CD4-positive, alpha-beta memory T cell (primary cell): ENCODE measurements at places on chromosomes 4 and X.
A peak's percentile ranks its signal among the peaks of the same experiment; 100 is the strongest.

DNA sequence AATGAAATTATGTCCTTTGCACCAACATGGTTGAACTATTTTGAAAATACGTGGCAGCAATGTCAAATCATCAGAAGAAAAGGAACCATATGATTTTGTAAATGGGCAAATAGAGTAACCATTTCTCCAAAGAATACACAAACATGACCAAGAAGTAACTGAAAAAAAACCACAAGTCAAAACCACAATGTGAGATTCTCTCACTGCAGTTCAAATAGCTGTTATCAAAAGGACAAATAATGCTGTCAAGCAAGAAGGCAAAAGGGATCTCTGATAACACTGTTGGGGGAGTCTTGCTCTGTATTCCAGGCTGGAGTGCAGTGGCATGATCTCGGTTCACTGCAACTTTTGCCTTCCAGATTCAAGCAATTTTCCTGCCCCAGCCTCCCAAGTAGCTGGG is 280.8 kb upstream of the ZCCHC13 start:
- no peak for DNase-seq

DNA sequence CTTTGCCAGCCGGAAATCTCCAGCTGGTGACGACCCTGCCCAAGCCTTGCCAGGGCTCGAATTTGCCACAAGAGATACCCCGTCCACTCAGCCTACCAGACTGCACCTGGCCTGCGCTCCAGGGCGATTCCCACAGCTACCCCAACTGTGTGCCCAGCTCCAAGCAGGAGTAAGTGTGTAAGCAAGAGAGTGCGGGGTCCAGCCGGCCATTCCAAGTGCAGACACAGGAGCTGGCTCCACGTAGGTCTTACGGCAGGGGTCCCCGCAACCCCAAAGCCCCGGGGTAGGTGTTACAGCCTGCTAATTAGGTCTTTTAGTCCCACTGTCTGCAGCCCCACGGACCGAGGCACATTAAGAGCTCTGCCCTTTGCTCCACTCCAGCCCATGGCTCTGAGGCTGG is 1305.2 kb downstream of the ARAP2 start:
- DNase-seq = no peak

- DNase-seq = no peak
Measured at GRCh38 chr4:166538491-166539005, 665.5 kb downstream of the TLL1 start.

DNA sequence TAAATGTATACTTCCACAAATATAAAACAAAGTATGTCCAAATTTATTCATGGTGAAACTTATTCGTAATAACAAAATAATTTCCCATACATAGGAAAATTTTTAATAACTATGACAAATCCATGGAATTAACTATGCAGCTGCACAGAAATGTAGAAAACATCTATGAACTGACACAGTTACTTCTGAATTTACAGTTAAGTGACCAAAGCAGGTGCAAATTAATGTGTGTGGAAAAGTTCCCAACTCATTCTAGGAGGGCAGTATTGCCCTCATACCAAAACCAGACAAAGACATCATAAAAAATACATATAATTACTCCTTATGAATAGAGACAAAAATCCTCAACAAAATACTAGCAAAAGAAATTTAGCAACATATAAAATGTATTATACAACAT is 12.5 kb downstream of the LDOC1 start:
- no peak for DNase-seq

GRCh38 chrX:26613956-26614355 is 398.0 kb downstream of the MAGEB5 start:
- no peak for DNase-seq

GRCh38 chr4:172818901-172819300 is 349.7 kb upstream of the GALNT7 start:
- DNase-seq = no peak

GRCh38 chr4:57081651-57082621 is 28.2 kb downstream of the IGFBP7 start:
- no peak for DNase-seq

- DNase-seq = no peak
Measured at GRCh38 chrX:155115174-155115819, 44.0 kb downstream of the BRCC3 start.

DNA sequence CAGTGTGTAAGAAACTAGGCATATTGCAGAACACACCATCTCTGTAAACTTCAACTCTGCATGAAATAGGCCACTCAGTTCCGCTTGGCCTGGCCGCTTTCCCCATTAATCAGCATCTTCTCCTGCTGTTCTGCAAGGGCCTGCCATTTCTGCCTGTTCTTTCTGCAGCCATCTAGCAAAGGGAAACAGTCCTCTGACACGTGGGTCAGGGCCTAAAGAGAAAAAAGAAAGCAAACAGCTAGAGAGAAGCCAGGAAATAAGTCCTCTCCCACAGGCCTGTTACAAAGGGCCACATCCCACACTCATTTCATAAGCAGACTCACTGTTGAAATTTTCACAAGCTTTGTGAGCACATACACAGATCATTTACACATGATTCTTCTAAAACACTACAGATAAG is 130.1 kb downstream of the PDE5A start:
- no peak for DNase-seq

DNA sequence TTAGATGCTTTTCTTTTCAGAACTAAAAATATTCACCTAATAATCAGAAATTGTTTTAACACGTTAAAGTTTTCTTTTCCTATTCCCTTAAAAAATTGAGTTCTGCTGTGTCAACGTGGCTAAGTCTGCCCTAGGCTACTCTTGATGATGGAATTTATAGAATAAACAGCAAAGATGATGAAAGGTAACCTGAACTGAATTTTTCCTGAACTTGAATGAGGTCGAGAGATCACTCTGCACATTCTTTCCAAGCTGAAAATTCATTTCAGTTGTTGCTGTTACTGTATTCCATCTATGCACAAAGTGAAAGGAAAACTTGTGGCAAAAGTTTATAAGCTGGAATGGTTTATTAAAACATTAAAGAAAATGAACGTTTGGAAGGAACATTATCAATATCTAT is 245.9 kb upstream of the GIMD1 start:
- no peak for DNase-seq

DNA sequence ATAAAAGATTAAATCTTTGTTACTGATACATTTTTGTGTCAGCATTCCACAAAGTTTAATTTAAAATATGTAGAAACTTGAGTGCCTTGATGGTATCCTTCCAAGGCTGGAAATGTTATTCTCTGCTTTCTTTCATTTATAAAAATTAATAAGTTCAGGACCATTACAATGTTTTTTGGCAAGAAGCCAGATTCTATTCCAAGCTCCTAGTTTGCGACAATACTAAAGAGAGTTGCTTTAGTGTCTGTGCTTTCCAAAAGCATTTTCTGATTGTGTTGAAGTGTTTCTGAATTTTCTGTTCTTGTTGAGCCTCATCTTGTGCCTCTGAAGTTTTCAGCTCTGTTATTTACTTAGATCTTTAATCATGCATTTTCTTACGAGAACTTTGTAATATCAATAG is 516.2 kb downstream of the KCTD8 start:
- DNase-seq = no peak

- DNase-seq = peak; percentile 74
Measured at GRCh38 chr4:153151535-153152455, 52.4 kb upstream of the TRIM2 start.

- peak; percentile 49 for DNase-seq
Measured at GRCh38 chr4:54683616-54684346, 26.0 kb downstream of the KIT start.

DNA sequence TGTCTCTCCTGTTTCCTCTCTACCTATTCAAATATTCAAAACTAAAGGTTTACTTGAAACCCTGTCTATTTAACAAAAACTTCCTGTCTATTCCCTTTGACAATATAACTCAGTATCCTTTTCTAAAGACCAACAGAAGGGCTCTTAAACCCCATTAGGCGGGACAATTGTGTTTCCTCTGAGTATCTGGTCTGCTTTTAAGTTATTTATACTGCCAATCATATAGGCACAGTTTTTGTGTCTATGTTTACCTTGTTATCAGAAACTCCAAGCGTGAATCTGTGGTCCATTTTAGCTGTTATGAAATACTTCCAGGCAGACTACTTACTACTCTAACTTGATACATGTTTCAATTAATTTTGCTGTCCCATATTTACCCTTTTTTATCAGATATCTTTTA is 350.0 kb upstream of the CTSO start:
- no peak for DNase-seq

- DNase-seq = no peak
Measured at GRCh38 chr4:173515458-173515857, 14.6 kb downstream of the HAND2 start.

DNA sequence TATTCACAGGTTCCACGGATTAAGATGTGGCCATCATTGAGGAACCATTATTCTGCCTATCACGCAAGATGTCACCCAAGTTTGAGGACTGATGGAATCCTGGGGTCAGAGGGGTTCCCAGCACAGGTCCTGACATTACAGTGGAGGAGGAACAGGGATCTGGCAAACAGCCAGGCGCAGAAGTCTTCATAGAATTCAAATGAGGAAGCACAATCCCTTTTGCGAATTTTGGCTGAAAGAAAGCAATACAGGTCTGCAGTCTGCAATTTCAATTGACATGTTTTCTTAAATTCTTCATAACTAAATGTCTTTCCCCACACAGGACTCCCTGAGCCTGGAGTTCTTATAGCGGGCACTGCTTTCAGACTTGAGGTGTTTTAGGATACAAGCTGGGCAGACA is 14.5 kb downstream of the DOCK11 start:
- DNase-seq = no peak

DNA sequence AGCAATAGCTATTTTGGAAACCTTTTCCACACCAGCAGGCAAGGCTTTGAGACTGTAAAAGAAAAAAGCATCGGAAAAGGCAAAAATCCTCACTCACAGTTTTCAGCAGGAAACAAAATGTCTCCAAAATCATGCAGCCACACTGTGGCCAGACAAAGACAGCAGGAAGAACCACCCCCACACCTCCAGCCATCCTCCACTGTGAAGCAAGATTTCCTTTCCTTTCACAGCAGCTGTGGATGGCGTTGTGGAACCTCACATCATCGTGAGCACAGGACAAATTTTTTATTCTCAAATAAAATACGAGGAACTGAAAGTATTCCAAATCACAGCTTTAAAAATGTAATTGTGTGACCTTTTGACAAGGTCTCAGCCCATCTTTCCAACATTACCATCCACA is 351.7 kb upstream of the NOCT start:
- DNase-seq = no peak

GRCh38 chr4:52911684-52912294 is 49.7 kb downstream of the RASL11B start:
- peak; percentile 57 for DNase-seq

DNA sequence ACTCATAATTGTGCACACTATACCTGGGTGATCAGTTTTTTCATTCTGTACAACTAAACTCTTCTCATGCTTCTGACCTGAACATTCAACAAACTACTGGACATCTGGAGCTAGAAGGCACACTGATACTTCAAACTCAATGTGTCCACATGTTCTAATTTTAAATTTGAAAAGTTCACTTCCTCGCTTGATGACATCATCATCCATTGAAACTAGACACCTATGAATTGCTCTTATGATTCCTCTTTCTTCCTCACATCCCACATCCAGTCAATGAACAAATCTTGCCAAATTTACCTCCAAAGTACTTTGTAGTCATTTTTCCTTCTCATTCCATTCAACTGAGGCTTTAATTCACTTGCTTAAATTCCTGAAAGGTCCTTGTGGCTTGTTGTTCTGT is 549.4 kb downstream of the GALNTL6 start:
- no peak for DNase-seq

DNA sequence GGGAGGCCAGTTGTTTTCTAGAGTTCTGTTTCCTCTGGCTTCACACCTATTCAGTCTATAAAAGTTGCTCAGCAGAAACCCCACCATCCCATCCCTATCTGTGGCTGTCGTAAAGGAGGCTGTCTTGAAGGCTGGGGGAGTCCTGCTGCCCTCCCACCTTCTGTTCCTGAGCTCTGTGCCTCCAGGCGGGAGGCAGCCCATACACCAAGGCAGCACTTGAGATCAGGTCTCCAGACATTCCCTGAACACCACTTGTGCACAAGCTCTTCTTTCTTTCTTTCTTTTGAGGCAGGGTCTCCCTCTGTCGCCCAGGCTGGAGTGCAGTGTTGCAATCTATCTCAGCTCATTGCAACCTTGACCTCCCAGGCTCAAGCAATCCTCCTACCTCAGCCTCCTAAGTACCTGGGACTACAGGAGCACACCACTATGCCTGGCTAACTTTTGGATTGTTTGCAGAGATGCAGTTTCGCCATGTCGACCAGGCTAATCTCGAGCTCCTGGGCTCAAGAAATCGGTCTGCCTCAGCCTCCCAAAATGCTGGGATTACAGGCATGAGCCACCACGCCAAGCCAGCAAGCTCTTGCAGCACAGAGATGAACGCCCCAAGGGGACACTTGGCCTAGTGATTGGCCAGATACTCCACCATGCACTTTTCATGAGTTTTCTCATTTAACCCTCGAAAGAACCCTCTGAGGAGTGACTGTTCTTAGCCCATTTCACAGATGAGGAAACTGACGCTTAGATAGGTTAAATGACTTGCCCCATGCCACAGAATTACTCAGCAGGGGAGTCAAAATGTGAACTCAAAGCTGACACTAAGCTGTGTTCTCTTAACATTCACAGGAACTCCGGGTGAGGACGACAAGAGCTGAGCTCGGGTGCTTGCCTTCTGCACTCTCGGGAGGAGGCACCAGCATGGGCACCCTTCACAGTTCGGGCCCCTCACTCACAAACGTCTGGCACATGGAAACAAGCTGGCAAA is 55.8 kb upstream of the ENPP6 start:
- DNase-seq = no peak
